Fibroblast of lung (primary cell): ENCODE measurements at places on chromosomes 16 and 17.

- DNase-seq: peak; percentile 27
Measured at GRCh38 chr16:22424161-22424937, 49.9 kb upstream of the CDR2 start.

DNA sequence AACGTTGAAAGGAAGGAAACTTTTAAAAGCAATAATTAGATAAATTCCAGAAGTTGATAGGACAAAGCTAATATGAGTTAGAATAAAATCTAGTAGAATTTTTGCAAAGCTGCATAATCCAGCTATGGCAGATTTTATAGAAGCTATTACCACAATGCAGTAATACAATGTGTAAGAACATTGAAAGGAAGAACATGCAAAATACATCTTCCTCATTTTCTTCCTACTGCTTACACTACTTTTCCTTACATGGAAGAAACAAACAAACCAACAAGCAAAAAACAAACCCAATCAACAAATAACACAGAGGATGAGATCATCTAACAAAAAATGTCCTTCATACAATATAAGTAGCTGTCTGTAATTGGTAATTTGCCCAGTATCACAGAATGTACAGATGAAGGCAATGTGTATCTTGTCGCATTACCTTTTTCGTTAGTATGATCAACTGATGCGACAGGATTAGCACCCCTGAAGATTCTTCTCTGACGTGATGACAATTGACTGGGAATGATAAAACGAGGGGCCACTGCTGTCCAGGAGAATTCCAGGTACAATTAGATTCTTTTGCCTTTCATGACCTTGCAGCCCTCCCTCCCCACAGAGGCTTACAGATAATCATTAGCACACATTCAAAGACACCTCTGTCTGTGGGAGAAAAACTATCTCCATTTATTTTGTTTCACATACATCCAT is 21.2 kb upstream of the LRRC37A start:
- no peak for DNase-seq

GRCh38 chr16:1876468-1876867 is 4.5 kb upstream of the MEIOB start:
- DNase-seq: no peak

- DNase-seq: peak; percentile 74
Measured at GRCh38 chr17:59498530-59499307, 66.7 kb upstream of the DHX40 start.

- DNase-seq: no peak
Measured at GRCh38 chr16:17134586-17134985, 336.2 kb downstream of the XYLT1 start.

DNA sequence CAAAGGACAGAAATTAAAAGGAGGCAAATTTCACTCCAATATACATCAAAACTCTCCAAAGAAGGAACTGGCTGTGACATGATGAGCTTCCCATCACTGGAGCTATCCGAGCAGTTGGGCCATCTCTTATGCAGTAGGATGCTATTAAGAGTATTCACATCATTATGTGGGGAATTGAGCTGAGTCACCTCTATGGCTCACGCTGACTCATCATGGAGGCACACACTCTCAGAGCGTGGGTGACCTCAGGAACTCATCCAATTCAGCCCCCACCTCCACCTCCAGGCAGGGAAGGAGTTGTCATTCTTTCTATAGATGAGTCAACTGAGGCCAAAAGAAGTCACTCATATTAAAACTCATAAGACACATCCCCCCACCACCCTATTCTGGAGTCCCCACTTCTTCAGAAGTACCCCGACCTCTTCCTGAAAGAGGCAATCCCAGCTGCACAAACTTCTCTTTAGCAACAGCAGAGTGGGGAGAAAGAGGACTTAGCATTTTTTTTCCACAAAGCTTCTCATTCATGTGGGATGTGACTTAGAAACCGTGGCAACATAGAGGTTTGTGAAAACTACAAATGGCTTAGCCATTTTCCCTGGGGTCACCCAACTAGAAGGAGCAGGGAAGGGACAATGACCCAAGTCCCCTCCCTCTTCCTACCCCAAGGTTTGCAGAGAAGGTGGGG is 32.5 kb downstream of the ABCC12 start:
- peak; percentile 97 for DNase-seq

DNA sequence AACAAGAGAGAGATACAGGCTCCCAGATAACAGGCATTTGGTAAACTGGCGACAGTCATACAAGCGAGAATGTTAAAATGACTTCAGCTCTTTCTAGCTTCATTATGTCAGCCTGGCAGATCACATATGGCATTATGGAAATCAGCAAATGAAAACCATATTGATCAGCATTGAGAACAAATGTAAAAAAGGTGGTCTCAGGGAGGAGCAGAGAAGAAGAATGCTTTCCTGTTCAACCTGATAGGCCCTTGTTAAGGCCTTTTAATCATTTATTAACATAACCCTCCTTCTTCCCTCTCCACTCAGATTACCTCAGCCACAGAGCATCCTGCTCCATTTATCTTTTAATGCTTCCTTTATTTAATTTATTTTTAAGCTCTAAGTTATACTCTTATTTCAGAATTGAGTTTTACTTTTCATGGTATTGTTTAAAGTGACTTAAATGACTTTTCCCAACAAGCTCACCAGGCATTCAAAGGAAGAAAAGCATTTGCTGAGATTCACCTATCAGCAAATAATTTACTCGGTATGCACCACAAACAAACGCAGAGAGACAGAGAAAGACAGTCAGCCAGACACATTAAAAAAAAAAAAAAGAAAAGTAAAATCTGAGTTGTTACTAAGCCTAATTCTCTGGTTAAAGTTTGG is 243.9 kb upstream of the TBX2 start:
- DNase-seq: no peak

- DNase-seq: peak; percentile 97
Measured at GRCh38 chr16:86772671-86773353, 194.5 kb downstream of the FOXL1 start.

GRCh38 chr16:23317751-23318150 is 15.6 kb downstream of the SCNN1B start:
- DNase-seq: no peak

GRCh38 chr16:85577899-85578598 is 35.1 kb upstream of the GSE1 start:
- no peak for DNase-seq

DNA sequence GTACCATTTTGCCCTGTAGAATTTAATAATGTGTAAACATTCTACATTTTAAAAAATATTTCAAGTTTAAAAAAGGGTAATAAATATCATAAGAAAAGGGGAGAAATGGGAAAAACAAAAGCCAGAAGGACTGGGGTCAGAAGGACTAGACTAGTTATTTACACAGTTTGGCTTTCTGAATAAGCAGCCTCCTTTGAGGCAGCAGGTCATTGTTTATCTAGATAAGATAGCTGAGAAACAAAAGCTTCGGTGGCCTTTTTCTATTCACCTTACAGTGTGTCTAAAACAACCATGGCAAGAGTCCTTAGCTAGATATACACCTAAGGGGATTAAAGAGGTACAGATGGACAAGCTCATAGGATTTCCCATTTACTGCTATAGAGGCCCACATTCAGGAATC is 396.5 kb upstream of the PMFBP1 start:
- no peak for DNase-seq

GRCh38 chr17:57995076-57995956 is 7.3 kb upstream of the VEZF1 start:
- DNase-seq: peak; percentile 69

DNA sequence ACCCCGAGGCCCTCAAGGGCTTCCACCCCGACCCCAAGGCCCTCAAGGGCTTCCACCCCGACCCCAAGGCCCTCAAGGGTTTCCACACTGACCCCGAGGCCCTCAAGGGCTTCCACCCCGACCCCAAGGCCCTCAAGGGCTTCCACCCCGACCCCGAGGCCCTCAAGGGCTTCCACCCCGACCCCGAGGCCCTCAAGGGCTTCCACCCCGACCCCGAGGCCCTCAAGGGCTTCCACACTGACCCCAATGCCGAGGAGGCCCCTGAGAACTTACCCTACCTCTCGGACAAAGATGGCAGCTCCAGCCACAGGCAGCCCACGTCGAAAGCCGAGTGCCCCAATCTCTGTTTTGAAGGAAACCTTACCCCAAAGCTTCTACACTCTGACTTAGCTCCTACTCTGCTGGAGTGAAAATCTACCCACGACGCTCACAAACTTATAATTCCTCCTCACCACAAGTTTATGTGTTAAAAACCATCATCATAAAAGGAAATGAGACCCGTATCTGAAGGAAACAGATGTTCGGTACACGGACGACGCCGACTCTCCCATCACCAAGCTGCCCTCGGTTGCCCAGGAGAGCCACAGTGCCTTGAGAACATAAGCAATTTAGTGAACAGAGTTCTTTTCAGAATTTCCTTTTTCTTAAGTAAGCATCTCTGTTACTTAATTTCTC is 61.2 kb upstream of the RPH3AL start:
- DNase-seq: no peak

DNA sequence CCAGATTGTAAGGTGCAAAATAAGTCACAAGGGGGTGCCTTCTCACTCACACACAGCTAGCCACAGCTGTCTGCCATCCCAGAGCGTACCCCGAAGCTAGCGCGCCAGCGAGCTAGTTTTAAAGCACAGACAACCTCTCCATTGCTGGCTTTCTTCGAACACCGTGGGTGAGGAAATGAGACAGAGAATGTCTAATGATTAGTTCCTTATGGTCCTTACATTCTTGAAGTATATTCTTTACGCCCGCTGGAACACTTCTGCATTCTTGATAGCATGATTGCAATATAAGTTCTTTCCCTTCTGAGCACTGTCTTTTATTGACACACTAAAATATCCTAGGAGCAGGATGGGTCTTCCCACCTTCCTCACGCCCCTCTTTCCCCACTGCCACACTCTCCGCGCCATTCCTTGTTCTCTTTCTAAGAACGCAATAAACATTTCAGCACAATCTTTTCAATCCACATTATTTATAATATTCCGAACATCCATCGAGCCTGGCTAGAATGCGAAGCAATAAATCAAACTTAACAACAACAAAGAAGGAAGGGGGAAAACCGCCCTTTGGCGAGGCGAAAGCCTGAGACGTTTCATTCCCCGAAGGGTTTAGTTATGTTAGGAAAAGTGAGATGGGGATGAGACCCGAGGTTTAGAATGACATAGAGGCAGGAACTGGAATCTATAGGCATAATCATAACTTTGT is 251.3 kb downstream of the NTN1 start:
- no peak for DNase-seq

GRCh38 chr16:55532227-55532626 is 23.4 kb downstream of the LPCAT2 start:
- DNase-seq: peak; percentile 33

- peak; percentile 64 for DNase-seq
Measured at GRCh38 chr17:78330570-78331224, 29.2 kb downstream of the SOCS3 start.

GRCh38 chr16:66711581-66711980 is 15.0 kb upstream of the CMTM4 start:
- no peak for DNase-seq

- no peak for DNase-seq
Measured at GRCh38 chr16:1225051-1225451, at the start of gene TPSG1. TSS of gene TPSG1 (minus strand) at chr16:1225268. CDS start at chr16:1225252, 16 bp downstream.

DNA sequence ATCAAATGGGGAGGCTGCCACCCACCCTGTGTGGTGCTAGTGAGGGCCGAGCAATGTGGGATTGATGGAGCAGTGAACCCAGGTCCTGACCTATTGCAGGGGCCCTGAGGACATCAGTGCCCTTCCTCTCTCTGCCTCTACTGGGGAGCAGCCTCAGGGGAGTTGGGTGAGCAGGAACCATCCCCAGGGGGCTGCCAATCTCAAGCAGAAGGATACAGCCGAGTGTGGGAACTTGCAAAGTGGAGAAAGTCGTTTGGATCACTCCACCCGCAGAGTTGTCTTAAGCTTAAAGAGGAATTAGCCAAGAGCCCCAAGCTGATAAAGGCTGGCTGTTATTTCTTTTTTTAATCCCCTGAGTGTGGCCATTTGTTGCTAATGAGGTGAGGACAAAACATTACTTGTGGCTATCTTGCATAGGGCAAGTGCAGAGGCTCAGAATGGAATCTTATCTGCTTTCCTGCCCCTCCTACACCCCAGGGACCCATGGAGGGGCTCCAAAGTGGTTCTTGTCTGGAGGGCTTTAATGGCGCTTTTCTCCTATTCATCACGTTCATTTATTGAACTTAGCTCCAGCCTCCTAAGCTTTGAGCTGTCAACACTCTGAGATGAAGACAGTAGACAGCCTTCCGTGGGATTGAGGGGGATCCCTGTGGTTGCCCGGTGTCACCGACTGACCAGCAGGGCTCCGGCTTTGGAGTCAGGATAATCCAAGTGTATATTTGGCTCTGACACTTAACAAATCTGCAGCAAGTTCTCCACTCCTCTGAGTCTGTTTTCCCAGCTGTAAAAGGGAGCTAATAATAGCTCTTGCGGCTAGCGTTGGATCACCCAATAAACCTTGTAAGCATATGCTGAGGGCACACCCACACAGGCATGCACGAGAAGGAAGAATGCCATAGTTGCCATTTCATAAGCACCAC is 45.1 kb downstream of the MYH11 start:
- DNase-seq: peak; percentile 94

DNA sequence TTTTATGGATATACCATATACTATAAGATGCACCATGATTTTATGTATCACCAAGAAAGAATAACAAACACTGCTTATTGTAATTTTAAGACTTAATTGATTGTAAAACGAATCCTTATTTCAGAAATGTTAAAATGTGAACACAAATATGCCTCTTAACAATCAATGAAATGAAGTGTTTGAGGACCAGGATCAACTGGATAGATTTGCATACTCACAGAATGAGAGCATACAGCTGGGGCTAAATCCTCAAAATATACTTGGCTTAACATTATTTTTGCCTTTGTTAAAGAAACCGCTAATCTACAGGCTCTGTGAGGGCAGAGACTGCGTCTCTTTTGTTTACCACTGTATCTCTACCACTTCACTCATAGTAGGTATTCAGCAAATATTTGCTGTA is 93.6 kb downstream of the SPACA3 start:
- DNase-seq: no peak

DNA sequence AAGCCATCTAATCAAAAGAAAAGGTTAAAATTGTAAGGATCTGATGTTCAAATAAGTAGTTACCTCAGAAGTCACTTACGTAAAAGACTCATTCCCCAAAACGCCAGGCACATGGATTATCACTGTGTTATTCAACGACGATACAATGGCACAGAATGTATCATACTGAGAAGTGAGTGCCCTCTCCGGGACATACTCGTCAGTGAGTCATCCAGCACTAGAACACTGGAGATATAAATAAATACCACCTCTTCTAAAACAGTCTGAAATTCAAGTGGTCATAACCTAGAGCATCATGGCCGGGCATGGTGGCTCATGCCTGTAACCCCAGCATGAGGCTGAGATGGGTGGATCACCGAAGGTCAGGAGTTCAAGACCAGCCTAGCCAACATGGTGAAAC is 24.9 kb downstream of the USP31 start:
- peak; percentile 76 for DNase-seq

- peak; percentile 96 for DNase-seq
Measured at GRCh38 chr17:28335959-28336871, 654 bp downstream of the TNFAIP1 start.

DNA sequence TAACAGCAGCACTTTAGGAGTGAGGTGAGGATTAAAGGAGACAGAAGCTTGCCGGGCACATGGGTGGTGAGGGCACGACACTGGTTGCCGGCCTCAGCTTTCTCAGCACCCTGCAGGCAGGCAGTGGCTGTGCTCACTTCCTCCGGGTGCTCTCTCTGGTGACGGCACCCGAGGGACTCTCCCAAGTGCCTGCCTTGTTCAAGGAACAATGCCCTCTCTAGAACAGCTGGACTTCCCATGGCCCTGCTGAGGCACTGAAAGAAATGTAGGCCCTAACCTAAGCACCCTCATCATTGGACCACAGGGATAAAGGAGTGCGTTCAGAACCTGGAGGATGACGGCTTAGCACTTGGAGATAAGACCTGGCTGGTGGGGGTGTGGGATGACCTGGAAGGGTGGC is 72.7 kb downstream of the N4BP1 start:
- DNase-seq: no peak

GRCh38 chr17:7107795-7108559 is 6.6 kb downstream of the ASGR2 start:
- DNase-seq: no peak
